Left ventricle myocardium superior (tissue), 1 donor: ENCODE measurements at places on chromosomes 6 and 20.

- no peak for DNase-seq
Observed at GRCh38 chr20:54110457-54110856, 40.1 kb upstream of the BCAS1 start.

DNA sequence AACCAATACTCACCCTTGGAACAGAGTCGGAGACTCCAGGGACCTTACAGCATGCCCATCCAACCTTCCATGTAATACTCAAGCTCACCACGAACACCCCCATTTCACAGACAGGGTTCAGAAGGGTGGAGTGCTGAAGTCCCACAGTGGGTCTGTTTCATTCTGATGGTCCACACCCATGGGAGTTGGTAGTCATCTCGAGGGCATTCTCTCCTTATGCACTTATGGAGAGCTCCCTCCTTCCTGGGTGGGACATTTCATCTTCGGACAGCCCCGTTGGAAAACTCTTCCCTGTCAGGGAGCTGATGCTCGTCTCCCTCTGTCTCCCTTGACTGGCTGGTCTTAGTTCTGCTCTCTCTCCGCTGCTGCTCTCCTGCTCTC lies 38.9 kb downstream of the COX4I2 start:
- no peak for DNase-seq

DNA sequence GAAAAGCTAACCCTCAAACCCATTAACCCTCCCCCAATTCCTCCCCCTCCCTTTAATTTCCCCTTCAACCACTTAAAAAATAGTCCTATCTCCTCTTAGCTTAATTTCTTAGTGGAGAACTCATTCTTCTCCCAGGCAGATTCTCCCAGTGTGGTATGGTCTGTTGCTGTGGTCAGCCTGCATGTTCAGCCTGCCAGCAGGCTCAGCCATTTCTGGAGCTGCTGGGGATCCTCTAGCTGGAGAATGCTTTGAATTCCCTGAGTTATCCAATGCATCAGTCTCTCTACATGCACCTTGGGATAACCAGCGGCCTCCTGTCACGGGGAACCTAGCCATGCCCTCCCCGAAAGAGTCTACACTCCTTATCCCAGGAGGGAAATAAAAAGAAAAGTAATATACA lies 375.4 kb upstream of the RSPO3 start:
- no peak for DNase-seq

GRCh38 chr6:108927927-108928326 lies 79.7 kb downstream of the ARMC2 start:
- DNase-seq = no peak

GRCh38 chr20:971346-971745 lies 30.8 kb downstream of the RSPO4 start:
- no peak for DNase-seq

DNA sequence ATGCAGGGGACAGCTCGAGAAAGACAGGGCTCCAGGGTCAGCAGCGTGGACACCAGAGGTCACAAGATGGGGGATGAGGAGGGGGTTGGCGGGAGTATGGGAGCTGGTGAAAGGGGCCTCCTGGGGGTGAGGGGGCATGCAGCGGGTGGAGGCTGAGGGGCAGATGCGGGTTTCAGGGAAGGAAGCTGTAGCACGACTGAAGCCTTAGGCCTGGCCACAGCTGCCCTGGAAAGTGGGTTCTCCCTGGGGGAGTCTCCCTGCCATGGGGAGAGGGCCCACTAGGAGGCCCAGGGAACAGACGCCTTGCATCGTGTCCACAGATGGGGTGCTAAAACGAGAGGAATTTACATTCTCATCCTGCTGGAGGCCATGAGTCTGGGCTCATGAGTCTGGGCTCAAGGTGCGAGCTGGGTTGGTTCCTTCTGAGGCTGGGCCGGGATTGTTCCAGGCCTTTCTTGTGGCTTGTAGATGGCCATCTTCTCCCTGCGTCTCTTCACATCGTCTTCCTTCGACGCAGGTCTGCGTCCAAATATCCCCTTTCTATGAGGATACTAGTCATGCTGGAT lies 18.0 kb downstream of the APCDD1L start:
- DNase-seq = no peak
